GM12892 (cell line): ENCODE measurements at places on chromosomes 4 and X.

DNA sequence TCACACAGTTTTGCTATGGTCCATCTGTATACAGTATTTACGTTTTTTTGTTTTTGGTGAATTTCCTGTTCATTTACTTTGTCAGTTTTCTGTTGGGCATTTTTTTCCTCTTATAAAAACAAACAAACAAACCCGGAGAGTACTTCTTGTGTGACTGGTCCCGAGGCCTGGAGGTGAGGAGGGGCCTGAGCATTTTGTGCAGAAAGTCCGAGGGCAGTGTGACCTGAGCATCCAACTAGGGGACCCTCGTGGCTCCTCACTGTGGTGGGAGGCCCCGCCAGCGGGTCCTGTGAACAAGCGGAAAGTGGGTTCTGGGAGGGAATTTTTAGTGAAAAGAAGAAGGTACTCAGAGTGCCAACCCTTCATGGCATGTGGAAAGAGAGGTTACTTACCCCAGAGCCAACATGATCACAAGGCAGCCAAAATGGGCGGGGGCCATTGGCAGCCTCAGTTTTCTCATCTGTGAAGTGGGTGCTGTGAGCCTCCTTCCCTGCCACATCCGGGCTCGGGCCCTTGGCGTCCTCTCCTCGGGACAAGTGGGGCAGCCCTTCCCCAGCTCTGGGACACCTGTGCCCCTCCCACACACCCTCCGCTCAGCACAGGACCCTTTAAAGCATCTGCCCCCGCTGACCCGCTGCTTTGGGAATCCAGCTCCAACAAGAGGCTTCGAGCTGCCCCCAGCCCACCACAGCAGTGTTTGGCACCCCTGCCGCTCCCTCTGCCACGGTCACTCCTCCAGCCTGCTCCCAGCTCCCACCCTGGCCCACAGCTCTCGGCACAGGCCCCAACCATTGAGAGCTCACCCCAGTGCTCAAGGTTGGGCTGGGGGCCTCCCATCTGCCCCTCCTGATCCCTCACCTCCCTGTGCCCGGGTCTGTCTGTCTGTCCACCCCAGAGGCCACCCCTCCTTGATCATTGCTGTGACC lies 22.8 kb upstream of the GPR78 start:
- peak; percentile 6 for DNase-seq

DNA sequence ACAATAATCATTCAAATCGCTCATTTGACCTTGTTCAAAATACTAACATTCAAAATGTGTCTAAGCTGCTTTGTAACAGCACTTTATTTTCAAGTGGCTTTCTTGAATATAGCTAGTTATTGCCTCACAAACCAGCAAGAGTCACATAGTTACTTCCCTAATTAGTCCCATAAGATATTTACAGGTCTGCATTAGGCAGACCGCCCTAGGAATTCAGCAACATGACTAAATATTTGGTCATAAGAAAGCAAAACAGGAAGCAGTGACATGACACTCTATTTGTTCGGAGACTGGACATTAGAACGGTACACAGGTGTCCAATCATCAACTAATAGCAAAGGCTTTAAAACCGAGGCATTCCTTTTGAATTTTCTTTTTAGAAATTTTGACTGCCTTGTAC lies 262.0 kb downstream of the COL25A1 start:
- DNase-seq: no peak

DNA sequence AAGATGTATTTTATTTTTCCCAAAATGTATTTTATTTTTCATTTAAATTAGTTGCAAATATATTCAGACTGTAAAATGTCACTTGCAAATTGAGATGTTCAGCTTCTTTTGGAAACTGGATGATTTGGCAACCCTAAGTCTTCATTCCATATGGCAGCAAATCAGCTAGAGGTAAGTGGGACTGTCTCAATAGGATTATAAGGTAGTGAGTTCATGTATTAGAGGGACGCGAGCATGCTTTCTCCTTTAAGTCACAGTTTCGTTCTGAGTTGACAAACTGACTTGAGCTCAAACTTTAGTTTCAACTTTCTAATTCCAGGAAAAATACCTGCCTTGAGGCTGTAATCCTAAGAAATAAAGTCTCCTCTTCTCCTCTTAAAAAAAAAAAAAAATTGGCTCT lies 44.2 kb upstream of the TMEM131L start:
- DNase-seq: no peak

DNA sequence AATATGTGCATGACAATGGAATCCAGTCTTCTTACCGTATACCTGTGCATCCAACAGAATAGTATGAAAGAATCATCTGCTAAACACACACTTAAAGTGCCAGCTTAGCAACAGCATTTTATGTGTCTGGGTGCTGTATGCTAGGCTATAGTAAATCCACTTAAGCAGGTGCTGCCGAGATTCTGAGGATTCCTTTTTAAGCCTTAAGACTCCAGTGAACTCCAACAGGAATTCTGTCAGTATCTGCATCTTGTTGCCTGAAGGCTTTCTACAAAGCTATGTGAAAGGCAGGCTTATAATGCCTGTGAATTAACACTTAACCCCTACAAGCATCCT lies 1076.4 kb upstream of the PABPC4L start:
- no peak for DNase-seq

DNA sequence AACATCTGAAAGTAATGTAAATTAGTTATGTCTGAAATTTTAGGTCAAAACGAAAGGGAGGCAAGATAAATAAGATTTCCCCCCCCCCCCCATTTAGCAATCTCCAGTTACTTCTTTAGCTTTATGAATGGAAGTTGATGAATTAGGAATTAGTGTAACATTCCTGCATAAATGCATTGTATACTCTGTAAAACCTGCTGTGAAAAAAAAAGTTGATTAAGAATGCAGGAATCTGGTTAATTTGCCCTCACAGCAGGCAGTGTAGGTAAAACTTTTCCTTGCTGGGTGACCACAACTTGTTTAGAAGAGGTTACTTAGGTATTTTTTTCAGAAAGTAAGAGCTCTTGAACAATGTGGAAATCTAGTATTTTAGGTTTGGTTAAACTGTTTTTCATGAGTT lies 15.3 kb downstream of the LARP7 start:
- DNase-seq: no peak

- DNase-seq: no peak
These were observed 182.3 kb downstream of the RPA4 start for GRCh38 chrX:97065973-97066372.

- no peak for DNase-seq
These were observed 616.1 kb upstream of the CPEB2 start for GRCh38 chr4:14386196-14386595.

DNA sequence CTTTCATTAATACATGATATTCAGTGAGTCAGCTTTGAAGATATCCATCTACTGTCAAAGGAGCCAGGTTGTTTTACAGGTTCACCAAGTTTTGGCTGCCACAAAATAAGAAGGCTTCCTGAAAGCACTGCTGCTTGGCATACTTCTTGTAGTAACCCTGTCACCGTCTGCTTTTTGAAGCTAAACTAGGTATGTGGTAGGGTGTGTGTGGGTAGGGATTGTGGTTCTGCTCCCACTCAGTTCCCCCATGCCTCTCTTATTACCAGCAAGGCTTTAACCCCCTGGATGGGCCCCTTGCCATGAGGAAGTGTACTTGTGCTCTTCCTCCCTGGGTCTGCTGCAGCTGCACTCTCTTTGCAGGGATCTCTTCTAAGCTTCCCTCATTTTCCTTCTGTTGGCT lies 191.2 kb downstream of the BANK1 start:
- DNase-seq: no peak

- no peak for DNase-seq
These were observed 21.4 kb upstream of the PGRMC2 start for GRCh38 chr4:128308986-128309385.

GRCh38 chr4:29073571-29073970 lies 1646.6 kb upstream of the PCDH7 start:
- DNase-seq: no peak

- peak; percentile 14 for DNase-seq
These were observed 779 bp upstream of the DDX60L start for GRCh38 chr4:168480931-168481611.

DNA sequence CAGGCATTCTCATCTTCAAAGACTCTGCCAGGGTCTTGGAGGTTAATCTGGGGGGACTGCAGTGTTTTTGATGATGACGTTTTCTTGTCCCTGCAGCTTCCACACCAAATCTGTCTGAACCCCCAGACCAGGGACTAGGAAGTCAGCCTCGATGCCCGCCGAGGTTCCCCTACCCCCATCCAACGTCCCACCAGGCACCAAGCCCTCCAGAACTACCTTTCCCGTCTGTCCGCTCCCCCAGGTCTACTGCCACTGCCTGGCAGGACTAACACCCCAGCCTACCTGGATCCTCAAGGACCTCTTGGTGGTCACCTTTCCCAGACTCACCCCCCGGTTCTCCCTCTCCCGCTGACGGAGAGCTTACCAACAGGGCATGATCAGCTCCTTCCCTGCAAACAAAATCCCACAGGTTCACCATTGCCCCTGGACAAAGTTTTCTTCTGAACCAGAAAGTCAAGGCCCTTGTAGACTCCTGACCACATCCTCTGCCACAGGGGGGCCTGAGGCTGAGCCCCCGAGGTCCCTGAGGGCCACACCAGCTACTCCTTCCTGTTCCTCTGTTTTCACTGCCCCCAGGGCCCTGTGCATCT lies 40.9 kb downstream of the HMX1 start:
- DNase-seq: no peak

GRCh38 chr4:99120501-99120900 lies 23.6 kb downstream of the ADH4 start:
- DNase-seq: no peak

DNA sequence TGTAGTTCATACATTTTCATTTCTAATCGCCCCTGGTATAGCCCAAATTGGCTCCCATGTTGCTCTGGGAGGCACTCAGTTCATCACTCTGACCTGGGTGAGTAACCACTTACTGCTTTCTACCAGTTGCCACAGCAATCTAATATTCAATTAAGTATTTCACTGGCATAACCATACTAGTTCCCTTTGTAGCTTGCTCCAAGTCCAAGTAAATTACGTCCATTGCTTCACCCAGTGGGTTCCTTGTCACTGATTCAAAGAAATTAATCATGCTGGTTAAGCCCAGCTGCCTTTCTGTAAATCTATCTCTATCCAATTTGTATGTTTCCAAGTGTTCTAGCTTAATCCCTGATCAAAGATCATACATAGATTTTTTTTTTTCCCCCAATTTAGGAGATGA lies 92.0 kb upstream of the CBR4 start:
- DNase-seq: no peak

GRCh38 chr4:103842076-103842475 lies 122.3 kb upstream of the TACR3 start:
- DNase-seq: no peak

- DNase-seq: no peak
These were observed 321.2 kb upstream of the SPOCK3 start for GRCh38 chr4:167555338-167556022.

GRCh38 chr4:168321006-168321405 lies 2.5 kb upstream of the DDX60 start:
- no peak for DNase-seq

- no peak for DNase-seq
These were observed 198.0 kb downstream of the ARHGAP24 start for GRCh38 chr4:85672959-85673358.

GRCh38 chr4:8575457-8575856 lies 4.7 kb upstream of the GPR78 start:
- DNase-seq: no peak

GRCh38 chr4:94714365-94715160 lies 43.2 kb upstream of the BMPR1B start:
- DNase-seq: no peak

DNA sequence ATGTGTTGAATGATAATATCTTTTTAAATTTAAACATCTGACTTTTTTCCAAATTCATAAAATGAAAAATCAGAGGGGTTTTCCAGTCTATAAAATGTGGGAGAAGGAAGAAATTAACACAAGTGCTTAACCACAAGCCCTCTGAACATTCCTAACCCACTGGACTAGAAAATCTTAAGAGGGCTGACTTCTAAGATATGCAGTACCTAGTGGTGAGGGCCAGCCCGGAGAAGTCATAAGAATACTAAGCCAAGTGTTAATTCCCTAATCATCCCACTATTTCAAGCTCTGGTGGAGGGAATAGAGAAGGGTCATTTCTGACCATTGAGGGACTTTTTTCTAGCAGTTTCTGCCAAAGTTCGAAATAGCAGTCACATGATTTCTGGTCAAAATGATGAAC lies 86.9 kb upstream of the NEIL3 start:
- no peak for DNase-seq

DNA sequence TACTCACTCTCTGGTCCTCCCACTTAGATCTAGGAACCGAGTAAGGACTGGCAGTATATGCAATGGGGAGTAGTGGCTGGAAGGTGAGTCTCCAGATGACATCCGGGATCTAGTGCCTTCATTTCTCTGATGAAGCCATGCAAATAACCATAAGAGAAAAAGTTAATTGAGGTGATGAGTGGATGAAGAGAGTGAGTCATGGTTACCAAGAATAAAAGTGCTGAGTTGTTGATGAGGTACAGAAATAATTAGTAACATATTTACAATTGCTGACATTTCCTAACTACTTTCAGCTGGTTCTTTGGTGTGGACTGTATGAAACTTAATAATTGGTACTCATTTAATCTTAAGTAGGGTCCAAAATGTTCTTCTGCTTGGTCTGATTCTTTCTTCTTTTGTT lies 146.7 kb upstream of the PITX2 start:
- DNase-seq: no peak

DNA sequence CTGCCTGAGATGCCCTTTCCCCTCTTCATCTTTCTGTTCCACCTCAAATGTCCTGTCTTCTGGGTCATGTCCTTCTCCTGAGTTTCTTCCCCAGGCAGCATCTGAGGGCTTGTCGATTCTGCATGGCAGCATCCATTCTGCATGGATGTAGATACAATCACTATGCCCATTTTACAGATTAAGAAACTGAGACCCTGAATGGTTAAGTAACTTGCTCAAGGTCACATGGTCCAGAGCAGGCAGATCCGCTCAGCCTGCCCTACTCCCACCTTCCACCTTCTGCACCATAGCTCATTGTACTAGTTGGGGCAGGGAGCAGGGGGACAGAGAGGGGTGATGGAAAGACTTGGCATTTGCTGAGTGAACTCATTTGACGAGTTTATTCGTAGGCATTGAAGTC lies 32.0 kb downstream of the ZNF185 start:
- no peak for DNase-seq

DNA sequence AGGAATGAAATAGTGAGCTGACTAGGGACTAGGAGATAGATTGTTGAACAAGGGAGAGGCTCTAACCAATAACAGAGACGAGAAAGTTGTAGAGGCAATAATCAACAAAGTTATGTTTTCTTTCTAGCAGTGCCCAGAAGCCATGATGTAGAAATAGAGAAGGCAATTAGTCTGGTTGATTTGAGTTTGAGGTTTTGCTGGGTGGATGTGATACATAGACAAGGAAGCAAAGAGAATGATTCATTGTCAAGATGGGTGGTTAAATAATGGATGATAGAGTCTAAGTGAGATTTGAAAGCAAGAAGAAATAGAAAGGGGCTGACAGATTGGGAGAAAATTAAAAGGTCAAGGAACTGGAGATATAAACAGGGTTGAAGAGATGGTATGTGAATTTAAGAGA lies 11.2 kb downstream of the RBM41 start:
- no peak for DNase-seq
